ENCODE measurements at places on chromosomes 1 and 21.

- DNase-seq, result no peak
These were observed 164.7 kb downstream of the NRIP1 start for GRCh38 chr21:14900058-14900457.

DNA sequence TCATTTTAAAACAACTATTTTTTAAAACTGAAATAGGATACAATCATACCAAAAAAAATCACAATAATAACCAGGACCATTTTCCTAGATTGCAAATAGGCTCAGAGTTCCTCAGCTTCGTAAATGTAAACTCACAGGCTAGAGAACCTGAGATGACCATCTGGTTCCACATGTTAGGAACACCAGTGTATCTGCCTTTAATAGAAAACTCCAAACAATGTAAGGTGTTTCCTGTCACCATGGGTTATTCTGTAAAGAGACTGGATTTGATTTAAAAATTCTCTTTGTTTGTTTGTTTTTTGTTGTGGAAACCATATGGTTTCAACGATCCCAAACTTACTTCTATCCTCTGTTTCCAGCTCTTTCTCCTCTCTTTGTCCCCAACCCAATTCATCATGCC, 197.5 kb downstream of the ZZZ3 start:
- no peak for DNase-seq

DNA sequence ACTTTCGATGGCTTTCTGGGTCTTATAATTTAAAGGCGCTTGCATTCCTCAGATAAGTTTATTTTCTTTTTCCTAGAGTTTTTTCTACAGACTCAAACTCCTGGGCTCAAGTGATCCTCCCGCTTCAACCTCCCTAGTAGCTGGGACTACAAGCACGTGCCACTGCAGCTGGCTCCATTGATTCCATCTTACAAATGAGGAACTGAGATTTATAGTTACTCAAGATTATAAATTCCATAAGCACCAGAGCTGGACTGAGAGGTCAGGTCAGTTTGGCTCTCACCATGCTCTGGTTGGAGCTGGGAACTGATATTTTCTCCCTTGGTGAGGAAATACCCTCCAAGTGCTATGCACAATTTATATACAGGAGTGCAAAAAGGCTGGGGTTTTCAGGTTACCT, 13.4 kb upstream of the PRPF38B start:
- DNase-seq, result no peak

- DNase-seq, result no peak
These were observed 22.1 kb downstream of the TMEM63A start for GRCh38 chr1:225860107-225860506.

GRCh38 chr1:40782371-40782956, 1.1 kb upstream of the KCNQ4 start:
- no peak for DNase-seq

- DNase-seq, result no peak
These were observed 92.6 kb downstream of the KIF26B start for GRCh38 chr1:245247356-245247755.

DNA sequence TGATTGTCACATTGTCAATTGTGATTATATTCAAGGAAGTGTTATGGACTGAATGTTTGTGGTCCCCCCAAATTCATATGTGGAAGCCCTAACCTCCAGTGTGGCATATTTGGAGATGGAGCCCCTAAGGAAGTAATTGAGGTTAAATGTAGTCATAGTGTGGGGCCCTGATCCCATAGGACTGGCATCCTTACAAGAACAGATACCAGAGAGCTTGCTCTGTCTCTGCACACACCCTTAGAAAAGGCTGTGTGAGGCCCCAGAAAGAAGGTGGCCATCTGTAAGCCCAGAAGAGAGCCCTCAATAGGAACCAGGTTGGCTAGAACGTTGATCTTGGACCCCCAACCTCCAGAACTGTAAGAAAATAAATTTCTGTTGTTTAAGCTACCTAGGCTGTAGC, 28.1 kb downstream of the VANGL1 start:
- no peak for DNase-seq
